ENCODE measurements at places on chromosomes 12 and 14. TPM values are rescaled to one million over a fixed set of nuclear protein-coding genes. Genes with fewer than 3 reads are reported as not detected.

DNA sequence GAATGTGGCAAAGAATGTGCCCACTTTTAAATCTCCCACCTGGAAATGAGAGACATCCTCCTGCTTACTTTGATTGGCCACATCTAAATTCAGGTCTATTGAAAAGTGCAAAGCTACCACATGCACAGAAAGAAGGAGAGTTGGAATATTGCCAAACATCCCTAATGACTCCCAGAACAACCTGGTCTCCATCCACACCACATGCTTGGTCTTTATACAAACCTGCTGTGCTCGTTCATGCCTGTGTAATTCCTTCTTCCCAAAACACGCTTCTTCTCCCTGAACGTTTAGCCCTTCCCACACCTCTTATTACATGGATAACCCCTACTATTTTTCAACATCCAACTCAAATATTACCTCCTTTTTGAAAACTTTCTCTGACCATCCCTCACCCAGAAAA is 66.2 kb upstream of the BCL2L14 start:
- H3K4me1 ChIP-seq: no peaks in the 10 kb centered on the region
- no peaks in the 10 kb centered on the region for H3K36me3 ChIP-seq
- H3K27ac ChIP-seq: no peak overlapping the region

GRCh38 chr12:115938794-115939377 is 338.6 kb downstream of the MED13L start:
- H3K4me1 ChIP-seq: no peaks in the 10 kb centered on the region
- H3K36me3 ChIP-seq: no peaks in the 10 kb centered on the region
- no peak for DNase-seq
- H3K27me3 ChIP-seq: no peaks in the 10 kb centered on the region

- no peaks in the 10 kb centered on the region for H3K27me3 ChIP-seq
- DNase-seq: peak; percentile 61
- no peak overlapping the region for H3K27ac ChIP-seq
- H3K36me3 ChIP-seq: no peaks in the 10 kb centered on the region
- H3K4me3 ChIP-seq: no peak overlapping the region
- H3K4me1 ChIP-seq: no peaks in the 10 kb centered on the region
These were observed 13.0 kb upstream of the TMED2 start for GRCh38 chr12:123571343-123571813.

- peak; percentile 50 for DNase-seq
- no peak overlapping the region for H3K4me3 ChIP-seq
- no peaks in the 10 kb centered on the region for H3K4me1 ChIP-seq
- no peaks in the 10 kb centered on the region for H3K36me3 ChIP-seq
- no peaks in the 10 kb centered on the region for H3K27me3 ChIP-seq
These were observed 7.7 kb downstream of the PPP1R3E start for GRCh38 chr14:23294734-23295561.

DNA sequence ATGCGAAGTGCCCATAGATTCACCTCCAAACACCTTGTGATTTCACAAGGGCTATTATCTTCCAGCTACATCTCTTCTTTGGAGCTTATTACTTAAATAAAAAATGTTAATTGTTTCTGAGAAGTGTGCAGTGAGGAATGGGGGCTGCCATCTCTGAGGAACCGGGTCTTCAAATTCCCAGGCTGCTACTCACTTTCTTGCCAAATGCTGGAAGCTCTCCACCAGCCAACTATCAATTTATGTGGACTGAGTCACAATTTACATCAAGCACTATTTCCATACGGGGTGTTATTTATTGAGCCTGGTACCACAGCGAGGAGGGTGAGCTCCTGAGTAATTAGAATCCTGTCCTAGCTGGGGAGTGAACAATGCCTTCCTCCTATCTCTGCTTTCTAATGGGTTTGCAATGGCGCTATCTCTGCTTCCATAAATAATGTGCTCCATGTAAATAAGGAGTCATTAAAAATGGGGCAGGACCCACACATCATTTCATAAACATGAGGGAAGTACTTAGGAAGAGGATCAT is 898.3 kb downstream of the VRK1 start:
- no peaks in the 10 kb centered on the region for H3K27me3 ChIP-seq
- no peaks in the 10 kb centered on the region for H3K36me3 ChIP-seq
- H3K4me1 ChIP-seq: no peaks in the 10 kb centered on the region
- no peak for DNase-seq
- no peak overlapping the region for H3K27ac ChIP-seq

The TTC6 gene
- not detected for polyA plus RNA-seq

DNA sequence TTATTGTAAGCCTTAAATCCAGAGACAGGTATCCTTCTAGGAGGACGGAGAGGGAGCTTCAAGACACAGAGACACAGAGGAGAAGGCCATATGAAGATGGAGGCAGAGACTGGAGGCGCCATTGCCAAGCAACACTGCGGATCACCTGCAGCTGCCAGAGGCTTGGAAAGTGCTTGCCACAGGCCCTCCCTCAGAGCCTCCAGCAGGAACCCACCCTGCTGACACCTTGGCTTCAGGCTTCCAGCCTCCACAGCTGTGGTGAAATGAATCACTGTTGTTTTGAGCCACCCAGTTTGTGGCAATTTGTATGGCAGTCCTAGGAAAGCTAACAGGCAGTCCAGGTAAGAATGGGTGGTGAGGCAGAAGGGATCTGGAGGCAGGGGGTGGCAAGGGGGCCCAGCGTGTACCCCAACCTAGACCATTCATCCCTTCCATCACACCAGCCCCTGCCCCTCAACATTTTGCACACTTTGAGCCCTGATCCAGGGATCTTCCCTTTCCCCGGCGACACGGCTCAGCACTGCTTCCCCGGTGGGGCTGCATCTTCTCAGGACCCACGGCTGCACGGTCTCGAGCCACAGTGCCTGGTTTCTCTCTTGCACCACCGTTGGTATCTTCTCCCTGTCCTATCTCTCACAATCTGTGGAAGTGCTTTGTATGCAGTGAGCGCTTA is 22.3 kb upstream of the BCDIN3D start:
- no peak overlapping the region for H3K27ac ChIP-seq
- H3K27me3 ChIP-seq: no peaks in the 10 kb centered on the region
- H3K4me3 ChIP-seq: no peak overlapping the region
- no peaks in the 10 kb centered on the region for H3K36me3 ChIP-seq
- no peak for DNase-seq
- H3K4me1 ChIP-seq: peaks cover 21% of the 10 kb centered on the region

GRCh38 chr14:71267691-71268090 is 360.4 kb downstream of the PCNX1 start:
- H3K4me1 ChIP-seq: no peaks in the 10 kb centered on the region
- no peak for DNase-seq
- no peaks in the 10 kb centered on the region for H3K36me3 ChIP-seq
- H3K4me3 ChIP-seq: no peak overlapping the region
- H3K27me3 ChIP-seq: no peaks in the 10 kb centered on the region

DNA sequence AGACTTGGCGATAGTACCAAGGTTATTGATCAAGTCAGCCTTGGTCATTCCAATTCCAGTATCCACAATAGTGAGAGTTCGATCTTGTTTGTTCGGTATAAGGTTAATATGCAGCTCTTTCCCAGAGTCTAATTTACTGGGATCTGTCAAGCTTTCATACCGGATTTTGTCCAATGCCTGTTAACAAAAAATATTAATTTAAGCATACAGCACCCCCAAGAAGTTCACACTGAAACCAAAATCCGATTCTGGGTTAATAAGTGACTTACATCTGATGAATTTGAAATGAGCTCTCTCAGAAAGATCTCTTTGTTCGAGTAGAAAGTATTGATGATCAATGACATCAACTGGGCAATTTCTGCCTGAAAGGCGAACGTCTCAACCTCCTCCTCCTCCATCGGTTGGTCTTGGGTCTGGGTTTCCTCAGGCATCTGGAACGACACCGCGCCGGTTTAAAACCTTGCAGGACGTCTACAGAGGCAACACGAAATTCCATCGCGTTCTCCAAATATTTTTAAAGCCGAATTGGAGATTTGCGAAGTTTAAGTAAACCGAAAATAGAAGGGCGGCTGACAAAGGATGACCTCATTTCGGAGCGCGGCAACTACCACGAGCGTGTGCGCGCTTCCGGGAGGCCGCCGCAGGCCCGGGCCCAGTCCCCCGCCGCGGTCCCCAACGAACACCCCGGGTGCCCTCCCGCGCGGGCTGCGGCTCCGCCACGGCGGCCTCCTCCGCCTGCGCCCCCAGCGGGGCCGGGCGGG is 716 bp downstream of the HSP90AA1 start:
- peak overlapping the region; percentile 100 for H3K27ac ChIP-seq
- H3K27me3 ChIP-seq: no peaks in the 10 kb centered on the region
- H3K4me1 ChIP-seq: peaks cover 13% of the 10 kb centered on the region
- no peaks in the 10 kb centered on the region for H3K36me3 ChIP-seq

The GZMH gene
- polyA plus RNA-seq: 0.25 TPM

GRCh38 chr12:16072678-16073077 is 161.5 kb downstream of the DERA start:
- no peak overlapping the region for H3K27ac ChIP-seq
- DNase-seq: no peak
- H3K4me1 ChIP-seq: no peaks in the 10 kb centered on the region
- no peak overlapping the region for H3K4me3 ChIP-seq
- no peaks in the 10 kb centered on the region for H3K36me3 ChIP-seq

GRCh38 chr12:16344269-16344668 is 3.2 kb upstream of the MGST1 start:
- H3K27me3 ChIP-seq: no peaks in the 10 kb centered on the region
- no peak for DNase-seq
- no peak overlapping the region for H3K27ac ChIP-seq
- no peaks in the 10 kb centered on the region for H3K4me1 ChIP-seq

DNA sequence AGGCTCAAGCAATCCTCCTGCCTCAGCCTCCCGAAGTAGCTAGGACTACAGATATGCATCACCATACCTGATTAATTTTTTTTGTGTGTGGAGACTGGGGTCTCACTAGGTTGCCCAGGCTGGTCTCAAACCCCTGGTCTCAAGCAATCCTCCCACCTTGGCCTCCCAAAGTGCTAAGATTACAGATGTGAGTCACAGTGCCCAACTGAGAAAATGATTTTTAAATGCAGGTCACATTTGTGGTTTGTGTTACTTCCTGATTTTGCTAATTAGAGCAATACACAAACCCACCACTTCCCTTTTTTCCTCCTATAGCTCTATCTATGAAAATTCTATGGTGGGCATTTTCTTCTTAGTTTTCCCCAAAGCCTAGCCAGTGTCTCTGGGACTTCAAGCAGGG is 45.5 kb upstream of the TMEM263 start:
- H3K36me3 ChIP-seq: no peaks in the 10 kb centered on the region
- H3K4me3 ChIP-seq: no peak overlapping the region
- no peak overlapping the region for H3K27ac ChIP-seq
- no peaks in the 10 kb centered on the region for H3K27me3 ChIP-seq

DNA sequence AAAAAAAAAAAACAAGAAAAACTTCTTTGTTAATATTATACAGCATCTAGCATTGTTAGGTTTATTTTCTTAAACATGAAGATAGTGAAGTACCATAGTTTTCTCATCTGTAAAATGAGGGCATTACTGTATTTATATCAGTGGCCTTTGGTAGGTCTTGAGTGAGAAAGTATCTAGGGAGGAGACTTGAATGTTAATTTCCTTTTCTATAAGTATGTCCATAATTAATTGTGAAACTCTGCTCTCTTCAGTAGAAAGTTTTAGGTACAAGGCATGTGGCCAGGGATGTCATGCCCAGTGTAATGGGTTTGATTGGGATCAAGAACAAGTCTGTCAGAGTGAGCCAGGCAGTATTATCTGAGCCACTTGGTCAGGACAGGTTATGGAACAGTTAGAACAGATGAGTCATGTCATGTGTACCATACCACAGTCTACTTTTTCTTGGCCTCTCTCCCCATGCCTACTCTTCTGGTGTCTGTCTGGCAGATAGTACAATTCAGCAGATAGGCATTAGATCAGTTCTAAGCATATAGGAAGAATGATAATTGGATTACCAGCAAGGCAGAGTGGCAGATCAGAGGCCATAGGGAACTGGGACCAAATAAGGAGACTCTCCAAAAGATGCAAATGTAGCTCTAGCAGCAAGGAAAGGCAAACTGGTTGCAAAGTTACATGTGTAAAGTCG is 30.4 kb downstream of the FBXO34 start:
- no peak overlapping the region for H3K27ac ChIP-seq
- H3K4me1 ChIP-seq: peaks cover 10% of the 10 kb centered on the region
- DNase-seq: no peak
- no peaks in the 10 kb centered on the region for H3K27me3 ChIP-seq

- peak overlapping the region; percentile 14 for H3K4me3 ChIP-seq
- H3K4me1 ChIP-seq: peaks cover 8% of the 10 kb centered on the region
- H3K27me3 ChIP-seq: no peaks in the 10 kb centered on the region
- no peak overlapping the region for H3K27ac ChIP-seq
- no peaks in the 10 kb centered on the region for H3K36me3 ChIP-seq
These were observed 6.6 kb downstream of the PHB2 start for GRCh38 chr12:6963791-6964413.

The REC8 gene
- polyA plus RNA-seq: 5.1 TPM

DNA sequence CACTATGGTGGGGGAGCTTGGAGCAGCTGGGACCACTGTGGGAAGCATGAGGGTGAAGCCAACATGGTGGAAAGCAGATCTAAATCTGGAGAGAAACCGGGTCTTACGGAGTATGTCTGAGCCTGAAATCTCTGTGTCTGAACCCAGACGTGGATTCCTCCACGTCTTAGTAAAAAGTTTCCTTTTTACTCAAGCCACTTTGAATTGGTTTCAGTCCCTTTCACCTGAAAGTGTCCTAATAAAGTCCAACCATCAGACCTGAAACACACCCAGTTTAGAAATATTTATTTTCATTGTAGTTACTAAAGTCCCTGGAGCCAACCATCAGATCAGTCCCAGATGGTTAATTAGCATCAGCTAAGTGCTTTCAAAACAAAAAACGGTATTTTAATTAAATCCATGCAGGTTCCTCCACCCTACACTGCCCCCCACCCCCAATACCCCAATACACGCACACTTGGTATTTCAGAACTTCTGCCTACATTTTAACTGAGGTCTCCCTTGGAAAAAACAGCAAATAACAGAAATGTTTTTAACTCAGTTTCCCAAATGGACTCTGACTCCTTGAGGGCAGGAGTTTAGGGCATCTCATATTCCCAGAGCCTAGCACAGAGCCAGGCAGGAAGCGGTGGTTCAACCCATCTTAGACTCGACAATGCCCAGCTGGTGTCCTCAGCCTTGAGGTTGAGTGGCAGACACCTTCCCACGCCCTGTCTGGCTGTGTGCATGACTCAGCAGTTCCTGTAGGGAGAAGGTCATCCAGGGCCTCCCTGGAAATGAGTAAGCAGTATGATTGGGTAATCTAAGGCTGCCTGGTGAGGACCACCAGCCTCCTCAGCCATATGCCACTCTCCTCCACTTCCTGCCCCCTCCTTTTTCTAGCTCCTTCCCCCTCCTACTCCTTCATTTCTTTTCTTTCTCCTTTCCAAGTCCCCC is 175.8 kb downstream of the TTC8 start:
- no peak overlapping the region for H3K27ac ChIP-seq
- no peaks in the 10 kb centered on the region for H3K4me1 ChIP-seq
- no peaks in the 10 kb centered on the region for H3K36me3 ChIP-seq
- DNase-seq: no peak
- H3K4me3 ChIP-seq: no peak overlapping the region
- no peaks in the 10 kb centered on the region for H3K27me3 ChIP-seq

The KCNK13 gene
- 0.40 TPM for polyA plus RNA-seq

The PTPN6 gene
- polyA plus RNA-seq: 25.3 TPM

GRCh38 chr12:2017546-2018337 is 13.5 kb upstream of the DCP1B start:
- H3K36me3 ChIP-seq: no peaks in the 10 kb centered on the region
- no peaks in the 10 kb centered on the region for H3K27me3 ChIP-seq
- no peak overlapping the region for H3K27ac ChIP-seq

The ZDHHC22 gene
- polyA plus RNA-seq: not detected

GRCh38 chr14:24441904-24442239 is 704 bp downstream of the SDR39U1 start:
- no peak for DNase-seq
- no peaks in the 10 kb centered on the region for H3K27me3 ChIP-seq
- peak overlapping the region; percentile 61 for H3K27ac ChIP-seq
- peaks cover 3% of the 10 kb centered on the region for H3K4me1 ChIP-seq
- peak overlapping the region; percentile 85 for H3K4me3 ChIP-seq
- no peaks in the 10 kb centered on the region for H3K36me3 ChIP-seq
